ENCODE measurements at places on chromosomes 3 and 15.
A peak's percentile ranks its signal among the peaks of the same experiment; 100 is the strongest.

- DNase-seq, result no peak
- H3K27ac ChIP-seq, result no peak overlapping the region
- no peak overlapping the region for H3K4me3 ChIP-seq
These were observed 60.0 kb upstream of the DCBLD2 start for GRCh38 chr3:98961161-98962155.

DNA sequence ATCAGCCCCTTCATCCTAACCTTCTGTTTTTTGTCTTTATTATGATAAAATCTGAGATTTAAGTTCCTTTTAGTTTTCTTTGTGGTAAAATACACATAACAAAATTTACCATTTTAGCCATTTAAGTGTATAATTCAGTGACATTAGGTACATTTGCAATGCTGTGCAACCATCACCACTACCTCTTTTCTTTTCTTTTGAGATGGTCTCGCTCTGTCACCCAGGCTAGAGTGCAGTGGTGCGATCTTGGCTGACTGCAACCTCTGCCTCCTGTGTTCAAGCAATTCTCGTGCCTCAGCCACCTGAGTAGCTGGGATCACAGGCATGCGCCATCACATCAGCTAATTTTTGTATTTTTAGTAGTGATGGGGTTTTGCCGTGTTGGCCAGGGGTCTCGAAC lies 6.2 kb upstream of the RAB11A start:
- H3K27me3 ChIP-seq, result no peaks in the 10 kb centered on the region
- DNase-seq, result no peak
- H3K4me1 ChIP-seq, result no peaks in the 10 kb centered on the region
- H3K27ac ChIP-seq, result no peak overlapping the region
- H3K4me3 ChIP-seq, result no peak overlapping the region

- H3K4me1 ChIP-seq, result peaks cover 37% of the 10 kb centered on the region
- peak overlapping the region; percentile 43 for H3K4me3 ChIP-seq
- peak; percentile 40 for DNase-seq
- no peak overlapping the region for H3K27ac ChIP-seq
- peaks cover 45% of the 10 kb centered on the region for H3K27me3 ChIP-seq
These were observed 994 bp downstream of the MESP1 start for GRCh38 chr15:89749951-89750559.

DNA sequence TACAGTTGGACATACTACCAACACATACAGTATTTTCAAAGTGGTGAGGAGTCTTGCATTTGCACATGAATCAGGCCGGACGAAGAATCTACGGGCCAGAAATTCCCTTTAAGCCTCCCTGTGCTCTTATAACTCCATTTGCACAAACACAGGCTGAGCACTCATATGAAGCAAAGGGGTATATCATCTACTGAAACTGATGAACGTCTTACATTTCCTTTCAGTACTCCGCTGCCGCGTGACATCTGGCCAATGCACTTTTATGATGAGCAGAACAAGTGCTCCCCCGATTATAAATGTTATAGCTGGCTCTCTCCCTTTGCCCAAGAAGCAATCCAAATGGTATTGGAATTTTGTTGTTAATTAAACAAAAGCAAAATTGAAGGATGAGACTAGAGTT lies 110.3 kb upstream of the ICE2 start:
- no peak overlapping the region for H3K27ac ChIP-seq
- no peak for DNase-seq
- H3K4me1 ChIP-seq, result peaks cover 13% of the 10 kb centered on the region
- no peak overlapping the region for H3K4me3 ChIP-seq
- H3K36me3 ChIP-seq, result no peaks in the 10 kb centered on the region
- peaks cover 19% of the 10 kb centered on the region for H3K27me3 ChIP-seq

DNA sequence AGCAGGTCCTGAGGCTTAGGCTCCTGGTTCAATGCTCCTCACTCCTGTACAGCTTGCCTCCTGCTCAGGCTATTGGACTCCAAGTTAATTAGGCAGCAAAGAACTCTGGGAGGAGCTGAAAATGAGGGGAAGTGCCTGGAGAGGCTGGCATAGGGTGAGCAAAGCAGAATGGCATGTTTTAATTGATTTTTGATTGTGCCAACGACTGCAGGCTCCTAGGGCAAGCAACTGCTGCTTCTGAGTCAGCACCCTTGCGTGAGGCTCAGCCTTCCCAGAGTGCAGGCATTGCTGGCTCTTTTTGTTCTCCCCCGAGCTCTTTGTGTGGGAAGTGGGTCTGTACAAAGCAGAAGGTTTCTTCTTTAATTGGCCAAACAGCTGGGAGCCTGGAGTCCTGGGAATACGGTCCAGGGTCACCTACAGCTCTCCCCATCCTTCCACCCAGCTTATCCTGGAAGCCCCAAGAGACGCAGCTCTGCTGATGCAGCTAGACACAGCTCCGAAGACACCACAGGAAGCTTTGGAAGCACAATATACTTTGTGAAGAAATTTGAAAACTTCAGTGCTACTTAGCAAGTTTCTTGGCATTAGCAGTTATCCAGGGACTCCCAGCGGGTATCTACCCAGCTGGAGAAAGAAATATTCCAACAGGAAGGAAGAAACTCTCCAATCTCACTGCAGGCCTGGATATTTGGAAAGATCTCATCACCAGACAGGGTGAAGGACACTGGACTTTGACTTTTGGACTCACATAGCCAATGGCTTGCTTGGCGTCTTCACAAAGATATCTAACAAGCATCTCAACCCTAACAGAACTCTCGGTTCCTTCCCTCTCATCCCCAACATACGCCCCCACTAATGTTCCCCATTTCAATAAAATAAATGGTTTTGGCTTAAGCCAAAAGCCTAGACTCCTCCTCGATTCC lies 76.8 kb downstream of the BDH1 start:
- no peak overlapping the region for H3K4me3 ChIP-seq
- DNase-seq, result no peak
- no peaks in the 10 kb centered on the region for H3K36me3 ChIP-seq
- H3K4me1 ChIP-seq, result peaks cover 5% of the 10 kb centered on the region
- no peaks in the 10 kb centered on the region for H3K27me3 ChIP-seq
- H3K27ac ChIP-seq, result no peak overlapping the region

DNA sequence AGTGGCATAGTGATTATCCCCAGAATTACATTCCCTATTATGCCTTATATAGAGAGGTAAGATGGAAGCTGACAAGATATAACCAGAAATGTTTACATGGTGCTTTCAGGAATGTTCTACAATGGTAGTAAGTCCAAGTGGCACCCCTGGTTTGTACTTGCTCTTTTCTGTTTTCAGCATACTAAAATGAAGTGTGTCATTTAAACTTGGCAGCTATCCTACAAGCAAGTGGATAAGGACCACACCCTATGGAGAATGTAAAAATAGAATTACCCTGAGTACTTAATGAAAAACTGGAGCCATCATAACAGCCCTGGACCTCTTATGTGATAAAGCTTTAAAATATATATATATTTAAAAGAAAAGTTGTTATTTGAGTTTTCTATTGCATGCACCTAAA lies 1012.7 kb upstream of the CADM2 start:
- no peaks in the 10 kb centered on the region for H3K36me3 ChIP-seq
- H3K4me3 ChIP-seq, result no peak overlapping the region
- H3K27me3 ChIP-seq, result no peaks in the 10 kb centered on the region
- DNase-seq, result no peak
- H3K4me1 ChIP-seq, result no peaks in the 10 kb centered on the region
- H3K27ac ChIP-seq, result no peak overlapping the region

GRCh38 chr3:142912402-142913172 lies 23.7 kb upstream of the PCOLCE2 start:
- H3K27me3 ChIP-seq, result no peaks in the 10 kb centered on the region
- H3K27ac ChIP-seq, result no peak overlapping the region
- no peaks in the 10 kb centered on the region for H3K4me1 ChIP-seq
- DNase-seq, result no peak

DNA sequence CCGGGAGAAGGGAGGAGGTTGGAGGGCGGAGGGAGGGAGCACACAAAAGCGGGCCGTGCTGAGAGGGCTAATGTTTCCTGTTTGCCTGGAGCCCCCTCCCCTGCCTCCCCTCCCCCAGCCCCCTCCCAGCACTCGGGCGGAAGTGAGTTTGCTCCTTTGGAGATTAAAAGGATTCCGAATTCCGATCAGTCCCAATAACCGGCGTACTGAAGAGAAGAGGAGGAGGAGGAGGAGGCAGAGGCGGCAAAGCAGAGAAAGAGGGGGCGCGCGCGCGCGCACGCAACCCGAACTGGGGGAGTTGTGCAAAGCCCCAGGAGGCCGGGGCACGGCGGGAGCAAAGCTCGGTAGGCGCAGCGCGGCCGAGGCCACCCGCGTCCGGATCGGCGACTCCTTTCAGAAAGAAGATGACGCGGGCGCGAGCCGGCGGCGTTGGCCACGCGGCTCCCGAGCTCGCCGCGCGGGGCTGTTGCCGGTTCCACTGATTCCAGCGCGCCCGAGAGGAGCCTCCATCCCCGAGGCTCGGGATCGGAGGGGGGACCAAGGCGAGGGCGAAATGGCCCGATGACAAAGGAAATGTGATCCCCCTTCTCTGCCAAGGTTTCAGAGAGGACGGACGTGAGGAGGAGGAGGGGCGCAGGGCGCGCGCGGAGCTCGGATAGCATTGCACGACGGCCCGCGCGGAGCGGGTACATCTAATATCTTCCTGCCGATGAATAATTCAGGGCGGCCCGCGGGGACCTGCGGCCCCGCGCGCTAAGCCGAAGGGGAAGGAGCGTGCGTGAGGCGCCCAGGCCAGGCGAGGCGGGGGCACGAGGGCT lies 1.1 kb upstream of the TRIM71 start:
- peaks cover 32% of the 10 kb centered on the region for H3K4me1 ChIP-seq
- no peaks in the 10 kb centered on the region for H3K36me3 ChIP-seq
- DNase-seq, result no peak
- H3K4me3 ChIP-seq, result peak overlapping the region; percentile 50
- H3K27ac ChIP-seq, result no peak overlapping the region

- H3K4me1 ChIP-seq, result peaks cover 6% of the 10 kb centered on the region
- H3K27me3 ChIP-seq, result no peaks in the 10 kb centered on the region
- DNase-seq, result no peak
- H3K36me3 ChIP-seq, result no peaks in the 10 kb centered on the region
- H3K27ac ChIP-seq, result no peak overlapping the region
These were observed 62.2 kb downstream of the CASR start for GRCh38 chr3:122245513-122246174.

Measured in spinal cord (tissue), 10 donors.